ENCODE measurements at places on chromosomes 1 and 21. TPM values are rescaled to one million over a fixed set of nuclear protein-coding genes. Genes with fewer than 3 reads are reported as not detected.

Gene BMP8A
- total RNA-seq = 0.09 TPM

Gene PRDM2
- 9.7 TPM for total RNA-seq

Gene TEX38
- total RNA-seq = not detected

Gene NBPF3
- total RNA-seq = 6.0 TPM

Gene PAX7
- 0.89 TPM for total RNA-seq

Gene ATAD3C
- total RNA-seq = not detected

Gene NBPF4
- 0.07 TPM for total RNA-seq

Gene FNDC5
- total RNA-seq = 0.35 TPM

Gene ADARB1
- 6.6 TPM for total RNA-seq

Gene DCST1
- total RNA-seq = 0.06 TPM

Gene RAB3B
- total RNA-seq = 5.4 TPM

Gene TMEM50B
- total RNA-seq = 10.5 TPM

Gene C1orf56
- total RNA-seq = 5.6 TPM

Gene TRNP1
- total RNA-seq = 282 TPM

Gene LDLRAD1
- total RNA-seq = not detected

Gene SLFNL1
- 0.02 TPM for total RNA-seq

Gene DNALI1
- 0.02 TPM for total RNA-seq

Gene DNAI4
- 0.94 TPM for total RNA-seq

Gene SPRR2F
- total RNA-seq = not detected

Gene SERPINC1
- total RNA-seq = 0.16 TPM

Gene FTCD
- 0.16 TPM for total RNA-seq

Measured in A549 treated with dexamethasone at 1 μM for 4 hours (cell line).